ENCODE measurements at places on chromosomes 6 and 20. TPM values are rescaled to one million over a fixed set of nuclear protein-coding genes. Genes with fewer than 3 reads are reported as not detected.

Gene FRMD1
- not detected for polyA plus RNA-seq

Gene SYTL3
- 19.5 TPM for polyA plus RNA-seq

Gene GINS1
- 0.74 TPM for polyA plus RNA-seq

DNA sequence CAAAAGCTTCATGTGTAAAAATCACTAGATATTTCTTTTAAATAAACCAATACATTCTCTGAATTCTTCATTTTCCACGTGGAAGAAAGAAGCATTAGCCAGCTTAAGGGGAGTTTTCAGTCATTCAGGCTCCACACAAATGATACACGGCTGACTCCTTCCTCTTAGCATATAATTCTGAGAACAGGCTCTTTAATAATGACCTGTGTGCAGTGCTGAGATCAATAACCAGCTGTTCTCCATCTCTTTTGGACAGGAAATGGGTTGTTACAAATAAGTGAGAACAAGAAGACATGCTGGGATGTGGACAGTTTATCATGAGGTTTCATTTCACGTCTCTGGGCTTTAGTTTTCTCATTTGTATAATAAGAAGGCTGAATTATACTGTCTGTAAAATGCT, 146.9 kb upstream of the C6orf118 start:
- H3K36me3 ChIP-seq: no peaks in the 10 kb centered on the region
- no peaks in the 10 kb centered on the region for H3K4me1 ChIP-seq
- no peaks in the 10 kb centered on the region for H3K27me3 ChIP-seq
- DNase-seq: no peak
- no peak overlapping the region for H3K4me3 ChIP-seq

DNA sequence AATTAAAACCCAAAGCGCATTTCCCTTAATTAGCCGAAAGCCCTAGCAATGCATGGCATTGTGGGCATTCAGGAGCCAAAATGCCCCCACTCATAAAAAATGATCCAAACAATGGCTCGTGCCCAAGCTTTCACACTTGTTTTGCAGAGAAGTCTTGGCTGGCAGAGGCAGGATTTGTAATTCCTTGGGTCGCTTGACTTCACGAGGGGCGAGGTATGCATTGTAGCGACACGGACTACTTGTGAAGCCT, 613 bp upstream of the SASH1 start:
- no peaks in the 10 kb centered on the region for H3K36me3 ChIP-seq
- DNase-seq: no peak
- no peaks in the 10 kb centered on the region for H3K4me1 ChIP-seq
- H3K27ac ChIP-seq: no peak overlapping the region
- H3K27me3 ChIP-seq: peaks cover 4% of the 10 kb centered on the region

GRCh38 chr20:53413186-53413631, 180.4 kb downstream of the ZNF217 start:
- no peaks in the 10 kb centered on the region for H3K4me1 ChIP-seq
- no peak overlapping the region for H3K4me3 ChIP-seq
- peak; percentile 38 for DNase-seq
- no peaks in the 10 kb centered on the region for H3K27me3 ChIP-seq
- H3K36me3 ChIP-seq: no peaks in the 10 kb centered on the region
